ENCODE measurements at places on chromosomes 5 and 9.

- DNase-seq = peak; percentile 44
These were observed 26.0 kb downstream of the SKP2 start for GRCh38 chr5:36177715-36178523.

DNA sequence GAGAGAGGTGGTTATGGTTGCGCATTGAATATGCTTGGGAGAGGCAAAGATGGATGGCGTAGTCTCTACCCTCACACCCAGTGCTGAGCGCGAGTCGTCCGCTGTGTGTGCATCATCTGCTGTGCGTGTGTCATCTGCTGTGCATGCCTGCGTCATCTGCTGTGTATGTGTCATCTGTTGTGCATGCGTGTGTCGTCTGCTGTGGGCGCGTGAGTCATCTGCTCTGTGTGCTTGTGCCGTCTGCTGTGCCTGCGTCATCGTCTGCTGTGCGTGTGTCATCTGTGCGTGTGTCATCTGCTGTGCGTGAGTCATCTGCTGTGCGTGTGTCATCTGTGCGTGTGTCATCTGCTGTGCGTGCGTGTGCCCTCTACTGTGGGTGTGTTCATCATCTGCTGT lies 68.0 kb upstream of the IRX4 start:
- no peak for DNase-seq

DNA sequence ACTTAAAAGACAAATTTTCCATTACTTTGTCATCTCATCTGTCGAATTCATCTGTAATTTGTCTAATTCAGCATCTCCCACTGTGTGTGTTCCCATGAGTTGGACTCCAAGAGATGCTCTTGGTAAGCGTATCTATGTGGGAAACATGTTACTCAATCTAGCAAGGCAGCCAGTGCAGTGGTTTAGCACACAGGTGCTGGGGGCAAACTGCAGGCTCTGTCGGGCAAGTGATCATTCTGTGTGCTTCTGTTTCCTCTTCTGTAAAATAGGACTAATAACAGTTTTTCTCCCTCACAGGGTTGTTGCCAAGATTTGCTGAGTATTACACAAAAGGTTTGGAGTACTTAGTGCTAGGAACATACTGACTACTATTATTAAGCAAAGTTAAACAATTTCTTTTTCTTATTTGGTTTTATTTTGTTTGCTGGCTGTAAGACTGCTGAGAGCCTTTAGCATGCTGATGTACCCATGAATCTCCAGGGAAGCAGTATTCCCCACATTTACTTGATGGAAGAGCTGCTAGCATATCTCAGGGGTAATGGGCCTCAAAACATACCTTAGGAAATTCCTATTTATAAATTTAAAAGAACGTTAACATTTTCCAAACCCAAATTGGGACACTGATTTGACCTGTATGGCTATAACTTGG lies 709 bp upstream of the GAPT start:
- no peak for DNase-seq

GRCh38 chr5:178328826-178329730 lies 96.5 kb upstream of the PHYKPL start:
- DNase-seq = no peak

DNA sequence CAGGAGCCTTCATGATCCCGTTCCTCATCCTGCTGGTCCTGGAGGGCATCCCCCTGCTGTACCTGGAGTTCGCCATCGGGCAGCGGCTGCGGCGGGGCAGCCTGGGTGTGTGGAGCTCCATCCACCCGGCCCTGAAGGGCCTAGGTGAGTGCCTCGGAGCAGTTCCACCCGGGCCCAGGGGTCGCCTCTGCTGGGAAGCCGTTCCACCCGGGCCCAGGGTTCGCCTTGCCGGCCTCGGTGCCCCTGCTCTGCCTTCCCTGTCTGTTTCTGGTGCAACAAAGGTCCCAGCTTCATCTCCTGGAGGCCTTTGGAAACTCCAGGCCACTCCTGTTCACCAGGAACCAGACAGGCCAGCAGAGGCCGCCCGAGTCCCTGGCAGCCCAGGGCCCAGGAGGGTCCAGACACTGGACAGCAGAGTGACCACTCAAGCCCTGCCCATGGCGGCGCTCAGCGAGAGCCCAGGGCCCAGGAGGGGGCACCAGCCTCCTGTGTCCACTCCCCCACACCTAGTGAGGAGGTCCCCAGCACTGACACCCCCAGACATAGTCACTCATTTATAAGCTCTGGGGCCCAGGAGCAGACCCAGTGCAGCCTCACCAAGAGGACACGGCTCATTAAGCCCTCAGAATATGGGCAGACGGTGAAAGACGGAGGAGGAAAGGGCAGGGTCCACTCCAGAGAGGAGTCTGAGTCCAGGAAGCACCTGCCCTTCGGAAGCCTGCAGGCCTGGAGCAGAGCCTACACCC lies 7.5 kb downstream of the SLC6A19 start:
- DNase-seq = no peak

GRCh38 chr9:121885345-121885901 lies 207.7 kb downstream of the TTLL11 start:
- no peak for DNase-seq

- DNase-seq = no peak
These were observed 16.1 kb downstream of the GDA start for GRCh38 chr9:72165326-72165725.

GRCh38 chr5:71899865-71900342 lies 180.8 kb downstream of the CARTPT start:
- no peak for DNase-seq

- DNase-seq = no peak
These were observed 127.3 kb downstream of the NUDT12 start for GRCh38 chr5:103435136-103435889.

- DNase-seq = peak; percentile 91
These were observed 33.5 kb downstream of the ANXA6 start for GRCh38 chr5:151123897-151124751.

- DNase-seq = no peak
These were observed 297.3 kb upstream of the RIOK2 start for GRCh38 chr5:97480313-97480712.

GRCh38 chr5:180120237-180121101 lies 48.9 kb upstream of the RNF130 start:
- no peak for DNase-seq

GRCh38 chr9:131097948-131098278 lies 1.6 kb downstream of the AIF1L start:
- DNase-seq = no peak

- no peak for DNase-seq
These were observed 297.1 kb downstream of the HCN1 start for GRCh38 chr5:45399041-45399440.

GRCh38 chr5:65359981-65360380 lies 121.7 kb downstream of the ADAMTS6 start:
- DNase-seq = no peak

GRCh38 chr9:77705636-77706035 lies 57.5 kb upstream of the GNA14 start:
- no peak for DNase-seq

GRCh38 chr9:114138552-114138971 lies 16.8 kb upstream of the COL27A1 start:
- no peak for DNase-seq

DNA sequence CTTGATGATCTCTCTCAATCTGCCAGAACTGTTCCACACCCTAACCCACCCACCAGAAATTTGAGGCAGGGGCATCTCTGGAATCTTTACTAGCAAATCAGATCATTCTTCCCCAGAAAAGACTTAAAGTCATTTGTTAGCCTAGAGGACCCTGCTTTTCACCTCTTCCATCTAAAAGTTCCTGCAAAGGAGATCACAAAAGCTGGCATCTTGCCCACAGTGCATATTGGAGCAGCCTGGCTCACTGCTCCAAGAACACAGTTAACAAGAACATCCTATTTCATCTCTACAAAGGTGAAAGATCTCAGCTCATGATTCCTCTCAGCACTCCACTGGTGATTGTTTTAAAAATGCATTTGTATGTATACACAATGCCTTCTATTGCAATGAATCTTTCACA lies 36.3 kb downstream of the GABRP start:
- no peak for DNase-seq

DNA sequence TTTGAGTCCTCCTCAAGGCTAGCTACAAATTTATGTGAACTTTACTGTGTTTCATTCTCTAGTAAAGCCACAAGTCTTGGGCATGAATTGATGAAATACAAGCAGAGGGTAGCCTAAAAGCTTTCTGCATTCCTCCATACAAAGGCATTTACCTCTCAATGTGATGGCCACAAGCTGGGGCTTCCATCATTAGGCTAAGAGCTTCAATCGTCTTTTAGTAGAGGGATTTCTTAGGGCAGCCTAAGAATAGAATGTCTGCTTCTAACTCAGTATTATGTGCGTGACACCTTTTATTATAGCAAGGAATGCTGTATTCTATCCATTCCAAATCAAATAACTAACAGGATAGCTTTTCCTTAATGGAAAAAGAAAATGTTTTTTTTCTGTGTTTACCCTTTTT lies 3.7 kb downstream of the PLAC8L1 start:
- no peak for DNase-seq

DNA sequence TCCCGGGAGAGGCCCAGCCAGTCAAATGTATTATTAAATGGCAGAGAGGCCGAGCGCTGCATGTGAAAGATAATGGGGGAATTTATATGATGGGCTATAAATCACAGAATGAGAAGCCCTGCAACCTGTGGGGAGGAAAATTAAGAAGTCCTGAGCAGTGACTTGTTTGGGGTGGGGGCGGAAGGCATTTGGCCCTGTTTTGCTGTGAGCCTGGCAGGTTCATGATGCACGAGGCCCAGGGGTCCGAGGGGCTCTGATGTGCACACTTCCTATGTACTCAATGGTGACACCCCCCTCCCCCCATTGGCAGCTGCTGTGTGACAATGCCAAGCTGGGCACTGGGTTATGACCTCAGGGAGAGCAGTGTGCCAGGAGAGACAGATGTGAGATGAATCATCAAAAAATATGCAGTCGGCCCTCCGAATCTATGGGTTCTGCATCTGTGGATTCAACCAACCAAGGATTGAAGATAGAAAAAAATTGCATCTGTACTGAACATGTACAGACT lies 13.7 kb upstream of the DAB2IP start:
- no peak for DNase-seq

GRCh38 chr5:80759866-80760577 lies 105.2 kb upstream of the DHFR start:
- DNase-seq = no peak

GRCh38 chr9:93701494-93702218 lies 125.3 kb downstream of the PHF2 start:
- no peak for DNase-seq

DNA sequence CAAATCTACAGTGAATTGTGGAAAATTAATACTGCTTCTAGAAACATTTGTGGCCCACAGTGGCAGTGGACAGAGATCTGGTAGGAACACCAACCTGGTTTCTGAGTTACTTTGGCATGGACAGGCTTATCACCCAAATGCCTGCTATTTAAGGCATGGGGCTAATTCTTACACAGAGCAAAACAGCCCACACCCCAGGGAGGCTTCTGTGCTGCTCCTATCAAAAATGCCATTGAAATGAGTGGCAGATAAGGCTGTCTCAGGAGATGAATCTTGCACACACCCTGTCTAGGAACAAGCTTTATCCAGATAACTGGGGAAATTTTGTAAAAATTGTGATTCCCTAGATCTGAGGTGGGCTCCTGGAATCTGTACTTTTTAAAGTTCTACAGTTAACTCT lies 307.1 kb downstream of the TLE1 start:
- DNase-seq = no peak

DNA sequence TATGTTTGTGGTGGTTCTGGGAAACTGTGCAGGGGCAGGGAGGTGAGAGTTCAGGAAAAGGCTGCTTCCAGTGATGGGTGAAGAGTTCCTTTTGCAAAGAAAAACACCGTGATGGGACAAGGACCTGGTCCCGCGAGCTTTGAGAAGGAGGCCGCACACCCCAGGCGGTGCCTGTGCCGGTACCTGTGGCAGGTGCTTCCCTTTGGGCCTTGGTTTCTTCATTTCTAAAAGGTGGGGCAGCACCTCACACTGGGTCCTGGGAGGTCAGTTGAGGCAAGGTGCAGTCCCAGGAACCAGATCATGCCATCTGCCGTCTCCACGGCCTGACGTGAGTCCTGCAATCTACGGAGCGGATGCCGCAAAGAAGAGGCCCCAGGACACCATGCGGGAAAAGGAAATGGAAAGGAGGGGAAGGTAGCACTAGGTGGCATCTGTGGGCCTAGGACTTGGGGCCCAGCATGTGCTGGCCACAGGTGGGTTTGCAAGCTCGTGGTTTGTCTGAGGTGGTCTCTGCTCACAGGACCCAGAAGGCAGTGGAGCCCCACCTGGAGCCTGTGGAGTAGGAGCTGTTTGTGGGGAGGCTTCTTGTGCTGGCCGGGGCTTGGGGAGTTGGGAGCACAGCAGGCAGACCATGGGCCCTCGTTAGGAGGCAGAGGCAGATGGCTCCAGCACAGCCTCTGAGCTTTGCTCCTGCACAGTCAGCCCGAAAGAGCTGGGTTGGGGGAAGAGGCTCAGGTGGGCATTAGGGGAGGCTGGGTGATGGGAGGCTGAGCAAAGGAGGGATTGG lies 131.6 kb downstream of the CACNA1B start:
- DNase-seq = no peak

DNA sequence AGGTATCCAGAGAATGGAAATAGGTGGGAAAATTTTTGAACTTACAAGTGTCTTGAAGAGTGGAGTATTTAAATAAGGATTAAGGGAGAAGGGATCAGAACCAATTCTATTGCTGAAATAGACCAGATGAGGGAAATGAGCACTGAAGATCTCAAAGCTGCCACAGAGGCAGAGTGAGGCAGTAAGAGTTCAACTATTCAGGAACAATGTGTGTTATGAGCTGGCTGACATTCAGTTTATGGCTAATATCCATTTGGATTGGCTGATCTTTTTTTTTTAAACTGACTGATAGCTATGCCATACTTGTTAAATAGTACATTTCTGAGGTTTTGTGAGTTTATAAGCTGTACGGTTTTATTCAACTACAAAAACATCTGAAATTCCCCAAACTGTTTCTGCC lies 95.3 kb upstream of the GNA14 start:
- DNase-seq = no peak

DNA sequence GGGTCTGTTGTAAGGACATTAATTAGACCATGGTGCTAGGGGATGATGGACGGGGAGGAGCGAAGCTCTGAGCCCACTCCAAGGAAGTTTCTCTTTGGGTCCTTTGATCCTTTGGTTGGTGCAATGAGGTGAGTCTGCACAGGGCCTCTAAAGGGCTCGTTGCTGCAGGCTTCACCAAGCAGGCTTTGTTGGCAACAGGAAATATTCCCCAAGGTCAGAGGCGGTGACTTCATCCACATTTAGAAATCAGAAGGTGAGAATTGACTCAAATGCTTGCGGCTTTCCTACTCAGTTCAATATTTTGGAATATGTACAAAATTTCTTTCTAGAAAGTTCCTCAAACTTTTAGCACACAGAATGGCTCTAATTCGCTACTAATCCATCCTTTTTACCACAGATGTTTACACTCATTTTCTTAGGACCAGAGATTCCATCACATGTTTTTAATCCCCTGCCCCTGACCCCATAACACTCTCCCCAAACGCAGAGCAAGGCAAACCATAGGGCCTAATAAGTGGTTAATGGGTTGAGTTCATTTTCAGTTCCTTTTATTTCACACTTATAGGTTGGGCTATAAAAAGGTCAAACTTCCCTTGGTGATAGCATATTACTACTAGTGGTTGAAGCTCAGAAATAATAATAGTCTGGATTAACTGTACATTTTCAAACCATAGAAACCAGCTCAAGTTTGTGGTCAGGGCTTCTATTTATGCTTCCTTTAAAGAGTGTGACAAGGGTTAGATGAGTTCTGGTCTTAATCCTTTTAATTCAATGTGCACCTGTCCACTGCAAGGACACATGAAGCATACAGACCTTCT lies 37.3 kb upstream of the TMEM252 start:
- DNase-seq = peak; percentile 74

Data from GM12865 (cell line).